Neural cell (in vitro differentiated cells): ENCODE measurements at places on chromosomes 5 and 9. TPM values are rescaled to one million over a fixed set of nuclear protein-coding genes. Genes with fewer than 3 reads are reported as not detected.

The PRDM9 gene
- polyA plus RNA-seq = not detected in 2 replicates

The FOXI1 gene
- not detected in 2 replicates for polyA plus RNA-seq

The NR2F1 gene
- 2.1 and 2.3 TPM in 2 replicates for polyA plus RNA-seq

The ZSWIM6 gene
- polyA plus RNA-seq = 43.6 and 43.8 TPM in 2 replicates

The MORN5 gene
- polyA plus RNA-seq = 1.1 TPM in 1 of 2 replicates, not detected in the other
